ENCODE measurements at places on chromosomes 11 and 22.
A peak's percentile ranks its signal among the peaks of the same experiment; 100 is the strongest.

- DNase-seq = no peak
These were observed 56.2 kb downstream of the NFAM1 start for GRCh38 chr22:42375982-42376381.

DNA sequence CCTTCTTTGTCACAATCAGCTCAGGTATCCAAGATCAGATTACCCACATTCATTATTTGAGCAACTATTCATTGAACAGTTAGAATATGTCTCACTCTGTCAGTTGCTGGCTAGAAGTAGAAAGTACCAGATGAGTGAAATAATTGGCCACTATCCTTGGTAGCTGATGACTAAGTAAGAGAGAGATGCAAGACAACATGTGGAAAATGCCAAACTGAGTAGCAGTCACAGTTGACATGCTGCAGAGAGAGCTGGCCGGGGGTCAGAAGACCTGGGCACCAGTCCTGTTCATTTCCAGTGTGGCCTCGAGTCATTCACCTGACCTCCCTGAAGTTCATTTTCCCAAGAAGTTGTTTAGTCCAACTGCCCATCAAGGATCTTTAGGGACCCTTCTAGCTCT, 22.5 kb upstream of the SMIM35 start:
- DNase-seq = no peak

- DNase-seq = no peak
These were observed 39.3 kb downstream of the RIBC2 start for GRCh38 chr22:45452565-45453379.

- no peak for DNase-seq
These were observed 117.5 kb upstream of the ALX4 start for GRCh38 chr11:44427432-44427831.

DNA sequence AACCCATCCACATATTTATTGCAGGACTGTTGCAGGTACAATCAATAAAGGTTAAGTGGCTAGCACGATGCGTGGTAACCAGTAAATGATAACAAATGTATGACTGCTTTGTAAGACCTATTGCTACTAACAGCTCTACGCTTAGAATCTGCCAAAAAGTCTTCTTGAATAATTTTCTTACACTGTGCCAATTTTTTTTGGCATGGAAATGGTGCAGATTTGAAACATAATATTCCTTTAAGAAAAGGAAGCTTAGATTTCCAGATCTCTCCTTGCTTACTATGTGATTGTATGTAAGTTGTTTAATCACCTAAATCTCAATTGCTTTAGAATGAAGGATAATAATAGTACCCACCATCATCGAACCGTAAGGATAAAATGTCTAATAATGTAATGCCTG, 192.0 kb downstream of the LRRC4C start:
- DNase-seq = no peak

- no peak for DNase-seq
These were observed 14.6 kb upstream of the VWCE start for GRCh38 chr11:61309739-61310138.

GRCh38 chr11:111047374-111047773, 198.2 kb upstream of the POU2AF2 start:
- no peak for DNase-seq

DNA sequence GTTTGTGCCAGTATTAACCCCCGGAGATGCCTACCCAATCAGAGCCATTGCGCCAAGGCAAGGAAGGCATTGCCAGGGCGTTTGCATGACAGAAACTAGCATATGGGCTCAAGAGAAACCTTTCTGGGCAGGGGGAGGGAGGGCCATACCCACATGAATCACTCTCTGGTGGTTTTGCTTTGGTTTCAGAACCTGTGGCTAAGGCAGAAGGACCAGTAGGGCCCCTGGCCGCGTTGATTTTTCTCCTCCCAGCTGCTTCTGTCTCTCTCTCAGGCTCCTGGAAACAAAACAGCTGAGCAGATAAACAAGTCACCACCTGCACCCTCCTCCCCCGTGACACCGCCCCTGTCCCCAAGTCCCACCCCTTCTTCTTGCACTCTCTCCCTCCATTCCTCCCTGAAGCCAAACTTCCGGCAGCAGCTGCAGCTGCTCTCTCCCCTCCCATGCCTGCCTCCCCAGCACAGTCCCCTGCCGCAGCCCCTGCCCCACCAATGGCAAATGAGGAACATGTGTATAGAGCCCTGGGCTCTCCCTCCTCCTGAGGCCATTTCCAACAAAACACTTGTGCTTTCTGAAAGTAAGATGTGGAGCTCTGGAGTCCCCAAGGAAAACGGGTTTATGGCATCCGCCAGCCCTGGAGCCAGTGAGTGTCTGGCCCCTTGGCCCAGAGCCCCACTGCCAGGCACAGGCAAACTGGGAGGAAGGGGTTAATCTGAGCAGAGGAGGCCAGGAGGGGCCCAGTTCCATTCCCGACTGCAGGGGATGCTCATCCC, 39.0 kb upstream of the ADA2 start:
- peak; percentile 91 for DNase-seq
